Kidney glomerular epithelial cell (primary cell): ENCODE measurements at places on chromosomes 1 and 21.

- no peak for DNase-seq
These were observed 54.4 kb upstream of the PRELP start for GRCh38 chr1:203421246-203421645.

- no peak for DNase-seq
These were observed 169.8 kb downstream of the TTLL7 start for GRCh38 chr1:83829106-83829505.

- DNase-seq: no peak
These were observed 2.2 kb downstream of the CTSK start for GRCh38 chr1:150805899-150806298.

- DNase-seq: no peak
These were observed 51.2 kb downstream of the POFUT2 start for GRCh38 chr21:45236481-45236880.

DNA sequence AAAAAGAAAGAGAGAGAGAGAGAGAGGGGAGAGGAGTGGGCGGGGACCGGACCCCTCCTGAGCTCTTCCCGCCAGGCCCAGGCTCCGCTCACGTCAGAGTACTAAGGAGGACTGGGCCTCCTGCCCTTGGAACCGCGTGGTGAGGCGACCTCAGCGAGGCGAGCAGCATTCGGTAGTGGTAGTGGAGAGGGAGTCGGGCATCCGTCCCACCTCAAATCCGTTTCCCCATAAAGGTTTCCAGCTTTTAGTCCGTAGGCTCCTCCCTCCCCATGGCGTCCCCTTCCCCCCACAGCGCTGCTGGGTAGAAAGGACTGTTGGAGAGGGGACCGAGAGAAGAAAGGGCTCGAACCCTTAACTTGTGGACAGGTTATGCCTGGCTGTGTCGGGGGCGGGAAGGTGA lies 124.4 kb upstream of the BARHL2 start:
- DNase-seq: no peak

DNA sequence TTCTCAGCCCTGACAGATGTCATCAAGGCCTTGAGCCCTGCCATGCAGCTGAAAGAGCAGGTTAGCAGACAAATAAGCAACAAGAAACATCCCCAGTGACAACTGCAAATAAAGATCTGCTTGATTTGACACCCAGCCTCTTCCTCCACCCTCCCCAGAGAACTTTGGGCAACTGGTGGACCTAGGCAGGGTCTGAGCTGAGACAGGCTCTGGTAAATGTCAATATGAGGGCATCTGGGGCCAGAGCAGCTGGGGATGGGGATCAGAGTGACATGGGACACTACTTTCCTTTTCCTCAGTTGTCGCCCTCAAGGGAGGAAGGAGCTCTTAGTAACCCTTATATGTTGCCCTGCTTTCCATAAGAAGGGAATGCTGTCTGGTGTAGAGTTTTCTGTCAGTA lies 544.1 kb downstream of the NEGR1 start:
- no peak for DNase-seq

- DNase-seq: no peak
These were observed 62.5 kb upstream of the ESRRG start for GRCh38 chr1:216785737-216786136.
